ENCODE measurements at places on chromosomes 7 and 10.
A peak's percentile ranks its signal among the peaks of the same experiment; 100 is the strongest.

DNA sequence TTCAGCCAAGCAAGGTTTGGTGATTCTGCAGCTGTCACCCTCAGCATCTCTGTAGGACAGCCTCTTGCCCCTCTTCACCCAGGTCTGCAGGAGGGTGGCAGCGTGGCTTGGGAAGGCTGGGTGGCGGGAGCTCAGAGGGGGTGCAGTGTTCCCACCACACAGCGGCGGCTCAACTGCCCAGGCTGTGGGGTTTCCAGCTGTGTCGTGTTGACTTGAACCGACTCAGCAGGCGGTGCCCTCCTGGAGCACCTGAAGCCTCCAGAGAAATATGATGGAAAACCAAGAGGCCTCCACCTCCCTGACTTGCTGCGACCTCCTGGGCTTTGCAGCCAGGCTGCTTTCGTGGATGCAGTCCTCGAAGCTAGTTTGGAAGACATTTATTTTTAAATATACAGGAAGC is 68.0 kb upstream of the KLF6 start:
- no peak for DNase-seq

- DNase-seq = no peak
These were observed 128.7 kb downstream of the ETV1 start for GRCh38 chr7:13860734-13861133.

DNA sequence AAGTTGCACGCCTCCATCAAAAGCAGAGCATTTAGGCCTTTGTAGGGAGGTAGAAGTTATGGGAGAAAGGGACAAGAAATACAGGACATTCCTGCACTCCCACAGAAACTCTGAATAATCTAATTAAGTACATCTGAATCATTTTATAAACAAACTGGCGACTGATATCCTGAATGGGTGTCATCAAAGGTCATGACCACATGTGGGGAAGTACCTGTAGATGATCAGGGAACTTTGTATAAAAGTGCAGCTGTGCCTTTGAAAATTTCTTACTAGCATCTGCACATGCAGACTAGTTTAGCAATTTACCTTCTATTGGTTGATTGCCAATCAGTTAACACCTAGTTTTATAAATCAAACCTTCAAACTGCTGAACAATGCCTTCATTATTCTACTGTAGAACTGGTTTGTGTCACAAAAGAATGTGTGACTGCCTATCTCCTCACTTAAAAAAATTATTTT is 17.1 kb downstream of the STEAP4 start:
- no peak for DNase-seq

DNA sequence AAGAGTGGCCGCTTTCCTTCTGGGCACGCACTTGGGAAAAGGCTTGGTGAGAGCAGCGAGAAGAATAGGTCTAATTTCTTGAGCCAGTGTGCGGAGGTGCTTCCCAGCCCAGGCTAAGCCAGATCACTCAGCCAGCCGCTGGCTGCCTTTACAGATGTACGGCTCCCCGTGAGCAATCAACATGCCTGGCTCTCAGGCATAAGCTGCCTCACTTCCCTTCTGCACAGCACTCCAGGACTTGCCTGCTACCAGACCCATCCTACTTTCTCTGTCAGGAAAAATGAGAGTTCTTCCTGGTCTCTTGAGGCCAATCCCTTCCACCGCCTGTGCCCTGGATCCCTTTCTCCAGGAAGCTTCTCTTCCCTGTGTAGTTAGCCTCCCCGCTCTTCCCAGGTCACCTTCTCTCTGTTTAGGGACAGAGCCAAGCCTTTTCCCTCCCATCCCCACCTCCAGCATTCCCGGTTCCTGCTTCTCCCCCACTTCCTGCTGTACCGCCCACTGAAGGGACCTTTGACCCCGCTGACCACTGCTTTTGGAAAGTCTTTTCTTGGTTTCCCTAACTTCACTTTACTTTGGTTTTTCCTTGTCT is 1.1 kb upstream of the ACTR3C start:
- DNase-seq = no peak

DNA sequence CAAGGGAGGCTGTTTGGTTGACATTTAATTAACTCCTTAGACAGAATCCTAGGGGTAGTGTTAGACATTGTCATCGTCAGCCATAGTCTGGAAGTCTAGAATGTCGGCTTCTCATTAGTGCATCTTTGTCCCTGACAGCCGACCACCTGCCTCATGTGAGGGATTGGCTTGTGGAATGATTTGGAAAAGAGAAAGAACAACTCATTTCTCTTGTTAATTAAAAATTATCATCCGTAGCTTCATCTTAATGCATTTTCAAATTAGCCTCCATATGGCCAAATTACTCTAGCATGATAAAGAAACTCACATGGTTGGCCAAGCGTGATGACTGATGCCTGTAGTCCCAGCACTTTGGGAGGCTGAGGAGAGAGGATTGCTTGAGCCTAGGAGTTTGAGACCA is 97.7 kb upstream of the PARD3 start:
- DNase-seq = no peak

- DNase-seq = no peak
These were observed 14.6 kb downstream of the SAP25 start for GRCh38 chr7:100559127-100559526.

DNA sequence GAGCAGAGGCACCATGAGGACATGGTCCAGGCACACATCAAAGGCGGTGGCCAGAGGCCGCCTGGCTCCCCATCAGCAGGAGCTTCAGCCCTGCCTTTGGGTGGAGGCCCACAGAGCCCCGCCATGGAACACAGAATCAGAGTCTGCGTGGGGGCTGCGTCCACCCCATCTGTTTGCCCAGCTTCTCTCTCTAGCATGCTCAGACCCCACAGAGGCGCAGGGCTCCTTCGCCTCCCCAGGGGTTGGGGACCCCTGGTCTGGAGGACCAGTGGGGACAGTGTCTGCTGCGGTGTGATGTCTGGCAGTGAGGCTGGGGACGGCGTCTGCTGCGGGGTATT is 321.9 kb downstream of the PTPRN2 start:
- no peak for DNase-seq

GRCh38 chr7:12731214-12731656 is 43.8 kb downstream of the ARL4A start:
- peak; percentile 4 for DNase-seq

- DNase-seq = no peak
These were observed 2.0 kb downstream of the PAOX start for GRCh38 chr10:133381036-133381435.

- DNase-seq = no peak
These were observed 69.0 kb downstream of the DENND2A start for GRCh38 chr7:140571538-140572122.

- no peak for DNase-seq
These were observed 21.7 kb downstream of the HIBADH start for GRCh38 chr7:27640884-27641574.

DNA sequence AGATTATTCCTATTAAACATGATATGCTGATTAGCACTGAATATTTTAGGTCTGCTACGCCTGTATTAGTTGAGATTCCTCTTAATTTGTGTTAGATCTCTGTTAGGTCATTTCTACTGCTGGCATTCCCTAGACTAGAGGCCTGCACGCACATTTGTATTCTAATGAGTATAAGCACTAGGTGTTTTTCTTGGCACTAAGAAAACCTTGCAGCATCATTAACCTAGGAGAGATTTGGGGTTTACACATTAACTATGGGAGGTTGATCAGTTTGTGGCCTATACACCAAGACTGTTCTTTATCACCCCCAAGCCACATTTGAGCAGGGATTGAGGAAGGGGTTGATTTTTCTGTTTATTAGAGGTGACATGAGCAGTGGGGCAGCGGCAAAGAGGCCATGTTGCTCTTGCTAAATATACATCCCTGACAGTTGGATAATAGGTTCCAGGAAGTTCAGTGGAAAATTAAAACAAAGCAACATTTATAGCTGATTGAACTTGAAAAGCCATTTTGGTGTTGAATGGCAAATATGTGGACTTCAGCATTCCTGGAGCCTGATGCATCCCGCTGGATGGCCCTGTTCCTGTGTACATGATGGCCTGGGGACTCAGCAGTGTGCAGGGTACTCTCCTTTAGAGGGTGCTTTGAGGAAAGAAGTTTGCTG is 65.2 kb downstream of the GBF1 start:
- DNase-seq = no peak
